ENCODE measurements at places on chromosomes 7 and 10.

DNA sequence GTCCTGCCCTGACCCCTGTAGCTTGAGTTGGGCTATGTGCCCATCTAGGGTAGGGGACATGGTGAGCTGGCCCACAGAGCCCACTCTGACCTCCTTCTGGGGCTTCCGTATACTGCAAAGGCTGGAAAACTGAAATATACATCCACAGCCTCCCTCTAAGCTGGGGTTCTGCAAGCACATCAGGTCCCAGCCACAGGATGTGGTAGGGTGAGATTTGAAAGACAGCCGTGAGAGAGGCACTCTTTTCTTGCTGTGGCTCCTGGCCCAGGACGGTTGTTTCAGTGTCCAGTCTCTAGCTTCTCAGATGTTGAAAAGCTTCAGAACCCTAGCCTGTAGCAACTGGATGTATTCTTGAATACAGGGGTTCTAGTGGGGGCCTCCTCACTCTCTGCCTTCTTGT is 60.1 kb upstream of the ADRB1 start:
- DNase-seq: no peak

DNA sequence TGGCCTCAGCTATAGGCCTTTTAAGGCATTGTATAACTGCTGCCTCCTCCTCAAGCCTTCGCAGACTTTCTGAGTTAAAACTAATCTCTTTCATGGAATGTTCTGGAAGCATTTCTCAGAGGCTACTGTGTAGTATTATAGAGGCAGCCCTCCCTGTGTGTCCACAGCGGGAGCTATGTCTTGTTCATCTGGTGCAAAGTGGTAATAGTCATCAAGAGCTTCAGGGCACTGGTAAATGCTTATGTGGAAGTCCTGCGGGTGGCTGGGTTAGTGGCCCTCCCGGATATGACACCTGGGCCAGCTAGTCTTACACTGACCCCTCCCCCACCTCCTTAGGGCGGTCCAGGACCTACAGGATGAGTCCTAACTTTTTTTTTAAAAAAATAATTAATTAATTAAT is 2.2 kb upstream of the ABHD11 start:
- no peak for DNase-seq

- DNase-seq: no peak
Observed at GRCh38 chr10:137031-137430, 1.8 kb downstream of the ZMYND11 start.

DNA sequence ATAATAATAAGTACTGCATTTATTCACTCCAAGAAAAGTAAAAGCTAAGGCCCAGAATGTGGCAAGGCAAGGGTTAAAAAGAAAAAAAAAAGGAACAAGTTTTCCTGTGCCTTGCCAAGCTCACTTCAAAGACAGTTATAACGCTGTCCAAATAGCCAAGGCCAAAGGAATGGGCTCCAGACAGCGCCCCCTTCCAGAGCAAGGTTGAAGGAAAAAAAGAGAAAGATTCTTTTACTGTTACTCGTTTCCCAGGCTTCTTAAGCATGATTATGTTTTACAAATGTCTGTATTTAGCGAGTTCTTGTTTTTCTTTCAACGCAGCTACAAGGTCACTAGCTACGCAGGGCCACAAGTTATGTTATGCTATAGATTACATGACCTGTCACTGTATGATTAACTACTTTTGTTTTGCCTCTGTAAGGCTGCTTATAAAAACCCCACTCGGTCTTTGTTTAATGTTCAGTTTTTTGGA is 9.1 kb upstream of the EIF4H start:
- peak; percentile 56 for DNase-seq

DNA sequence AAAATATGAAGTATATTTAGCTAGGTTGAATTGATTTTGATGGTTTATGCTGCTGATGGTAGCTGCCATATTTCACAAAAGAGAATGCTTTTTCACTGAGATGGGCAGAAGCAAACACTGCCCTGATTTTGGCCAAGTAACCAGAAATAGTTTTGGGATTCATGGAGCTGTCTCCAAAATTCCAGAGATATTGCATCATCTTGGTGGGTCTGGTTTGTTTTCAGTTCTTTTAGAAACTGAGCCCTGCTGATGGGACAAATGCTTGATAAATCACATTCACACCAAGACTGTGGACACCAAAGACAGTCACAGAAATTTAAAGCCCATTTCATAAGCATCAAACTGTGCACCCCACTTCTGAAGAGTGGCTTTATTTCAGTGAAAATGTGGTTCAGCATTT is 140.5 kb downstream of the BICC1 start:
- DNase-seq: no peak

- no peak for DNase-seq
Observed at GRCh38 chr7:33459340-33459751, 330.0 kb downstream of the BBS9 start.

GRCh38 chr7:96188174-96188581 is 133.7 kb downstream of the SLC25A13 start:
- DNase-seq: no peak

- DNase-seq: no peak
Observed at GRCh38 chr7:92043637-92044036, 90.6 kb downstream of the CYP51A1 start.

- no peak for DNase-seq
Observed at GRCh38 chr7:127632276-127632910, 14.5 kb upstream of the PAX4 start.

GRCh38 chr10:71847418-71847817 is 3.6 kb downstream of the PSAP start:
- DNase-seq: no peak

Measured in H1 (cell line).